ENCODE measurements at places on chromosomes 1 and 21.

GRCh38 chr1:241942738-241943137, 14.8 kb upstream of the BECN2 start:
- DNase-seq: no peak

DNA sequence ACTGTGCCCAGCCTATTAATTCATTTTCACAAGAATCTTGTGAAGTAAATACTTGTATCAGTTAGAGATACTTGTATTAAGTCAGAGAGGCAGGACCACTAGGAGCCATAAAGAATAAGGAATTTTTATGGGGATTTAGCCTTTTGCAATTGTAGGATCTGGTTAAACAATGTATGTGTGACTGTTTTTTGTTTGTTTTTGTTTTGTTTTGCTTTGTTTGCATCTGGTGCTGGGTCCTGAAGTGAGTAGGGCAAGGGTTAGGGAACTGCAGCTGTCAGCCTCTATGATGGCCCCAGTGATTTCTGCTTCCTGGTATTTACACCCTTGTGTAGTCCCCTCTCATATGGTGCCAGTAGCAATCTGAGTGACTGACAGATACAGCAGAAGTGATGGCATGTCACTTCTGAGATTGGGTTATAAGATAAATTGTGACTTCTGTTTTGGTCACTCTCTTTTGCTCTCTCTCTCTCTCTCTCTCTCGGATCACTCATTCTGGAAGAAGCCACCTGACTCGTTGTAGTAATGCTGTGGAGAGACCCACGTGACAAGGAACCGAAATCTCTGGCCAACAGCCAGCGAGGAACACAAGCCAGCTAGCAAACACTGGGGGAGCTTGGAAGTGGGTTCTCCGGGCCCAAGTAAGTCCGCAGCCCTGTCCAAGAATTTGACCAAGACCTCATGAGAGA, 96.2 kb upstream of the MARK1 start:
- DNase-seq: no peak

DNA sequence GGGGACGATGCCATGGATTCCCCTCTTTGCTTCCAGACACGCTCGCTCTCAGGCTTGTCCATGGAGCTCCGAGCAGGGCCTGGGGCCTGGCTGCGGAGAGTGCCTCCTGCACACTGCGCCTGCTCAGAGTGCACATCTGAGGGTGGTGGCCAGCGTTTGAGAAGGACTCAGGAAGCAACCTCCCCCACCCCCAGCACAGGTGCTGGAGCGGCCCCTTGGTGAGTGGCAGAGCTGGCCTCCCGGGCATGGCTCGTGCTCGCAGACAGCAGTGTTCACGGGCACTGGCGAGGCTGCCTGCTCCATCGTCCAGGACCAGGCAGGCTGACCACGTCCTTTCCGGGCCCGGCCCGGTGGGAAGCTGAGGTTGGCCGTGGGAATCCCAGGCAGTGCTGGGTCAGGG, 2.8 kb downstream of the SPATC1L start:
- DNase-seq: no peak

GRCh38 chr1:67427947-67428346, 2.3 kb downstream of the SERBP1 start:
- no peak for DNase-seq

Data from GM04503 (cell line).